ENCODE measurements at places on chromosomes 5 and 9. TPM values are rescaled to one million over a fixed set of nuclear protein-coding genes. Genes with fewer than 3 reads are reported as not detected.

Gene ZNF883
- total RNA-seq, result 7.3 TPM

Gene NAIP
- 11.3 TPM for total RNA-seq

Gene PAX5
- not detected for total RNA-seq

Gene RASEF
- total RNA-seq, result not detected

Gene AFAP1L1
- total RNA-seq, result 2.3 TPM

Gene ERAP2
- 4.4 TPM for total RNA-seq

Gene FER
- total RNA-seq, result 27.7 TPM

Gene EGFL7
- total RNA-seq, result 6.9 TPM

Gene PAEP
- total RNA-seq, result not detected

Gene C9orf152
- total RNA-seq, result not detected

Gene TIFAB
- total RNA-seq, result not detected

Gene ACTBL2
- not detected for total RNA-seq

Gene TXNDC8
- total RNA-seq, result not detected

Gene RGS3
- total RNA-seq, result 67.8 TPM

Gene SLC46A2
- not detected for total RNA-seq

Gene GABRA1
- total RNA-seq, result not detected

Gene SPATA31A3
- total RNA-seq, result not detected

Gene TLX3
- total RNA-seq, result not detected

- no peak for DNase-seq
Observed at GRCh38 chr5:170585273-170585948, 81.6 kb downstream of the KCNIP1 start.

- DNase-seq, result no peak
Observed at GRCh38 chr9:108156270-108156998, 666.9 kb upstream of the KLF4 start.

DNA sequence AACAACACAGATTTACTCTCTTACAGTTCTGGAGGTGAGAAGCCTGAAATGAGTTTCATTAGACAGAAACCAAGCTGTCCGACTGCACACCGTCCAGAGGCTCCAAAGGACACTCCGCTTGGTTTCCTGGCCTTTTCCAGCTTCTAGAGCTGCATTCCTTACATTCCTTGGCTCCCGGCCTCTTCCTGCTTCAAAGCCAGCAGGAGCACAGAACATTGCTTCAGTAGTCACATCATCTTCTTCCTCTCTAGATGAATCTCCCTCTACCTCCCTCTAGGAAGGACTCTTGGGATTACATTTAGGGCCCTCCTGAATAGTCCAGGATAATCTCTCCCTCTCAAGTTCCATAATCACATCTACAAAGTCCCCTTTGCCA is 213.3 kb downstream of the CDK5RAP2 start:
- DNase-seq, result no peak

- DNase-seq, result no peak
Observed at GRCh38 chr5:153515301-153515700, 24.8 kb downstream of the GRIA1 start.

DNA sequence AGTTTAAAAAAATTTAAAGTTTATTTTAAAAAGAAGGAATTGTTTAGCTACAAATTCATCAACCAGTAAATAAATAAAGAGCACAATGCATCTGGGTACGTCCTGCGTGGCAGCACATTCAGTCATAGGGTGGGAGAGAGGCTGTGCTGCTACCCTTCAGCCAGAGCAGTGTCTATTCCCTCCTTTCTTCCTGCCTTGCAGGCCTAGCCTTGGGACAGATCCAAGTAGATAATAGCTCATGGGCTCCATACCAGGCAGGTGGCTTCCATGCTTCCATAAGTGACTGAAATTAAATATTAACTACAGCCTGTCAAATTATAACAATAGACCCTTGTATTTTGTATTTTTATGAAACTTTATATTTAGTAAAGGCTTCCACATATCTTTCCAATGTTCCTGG is 408.3 kb upstream of the RGMB start:
- DNase-seq, result no peak

DNA sequence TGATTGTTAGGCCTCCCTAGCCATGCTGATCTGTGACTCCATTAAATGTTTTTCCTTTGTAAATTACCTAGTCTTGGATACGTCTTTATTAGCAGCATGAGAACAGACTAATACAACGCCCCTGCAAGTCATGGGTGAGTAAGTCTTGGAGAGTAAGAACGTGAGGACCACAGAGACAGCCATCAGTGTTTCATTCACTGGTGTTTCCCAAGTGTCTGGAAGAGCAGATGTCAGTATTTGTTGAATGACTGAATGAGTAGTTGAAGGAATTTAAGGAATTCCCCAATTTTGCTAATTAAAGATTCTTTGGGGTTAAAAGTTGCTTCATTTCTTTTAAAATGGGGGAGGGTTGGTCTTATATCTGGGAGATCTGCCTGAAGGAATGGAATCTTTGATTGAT is 178.8 kb downstream of the TRIO start:
- no peak for DNase-seq

GRCh38 chr9:81259896-81260295 is 429.5 kb downstream of the TLE1 start:
- DNase-seq, result no peak

- no peak for DNase-seq
Observed at GRCh38 chr9:37187292-37187691, 66.9 kb downstream of the ZCCHC7 start.

- DNase-seq, result no peak
Observed at GRCh38 chr9:115189686-115190085, 71.7 kb upstream of the TNC start.

GRCh38 chr9:113817171-113817570 is 58.9 kb upstream of the ZNF618 start:
- DNase-seq, result no peak

DNA sequence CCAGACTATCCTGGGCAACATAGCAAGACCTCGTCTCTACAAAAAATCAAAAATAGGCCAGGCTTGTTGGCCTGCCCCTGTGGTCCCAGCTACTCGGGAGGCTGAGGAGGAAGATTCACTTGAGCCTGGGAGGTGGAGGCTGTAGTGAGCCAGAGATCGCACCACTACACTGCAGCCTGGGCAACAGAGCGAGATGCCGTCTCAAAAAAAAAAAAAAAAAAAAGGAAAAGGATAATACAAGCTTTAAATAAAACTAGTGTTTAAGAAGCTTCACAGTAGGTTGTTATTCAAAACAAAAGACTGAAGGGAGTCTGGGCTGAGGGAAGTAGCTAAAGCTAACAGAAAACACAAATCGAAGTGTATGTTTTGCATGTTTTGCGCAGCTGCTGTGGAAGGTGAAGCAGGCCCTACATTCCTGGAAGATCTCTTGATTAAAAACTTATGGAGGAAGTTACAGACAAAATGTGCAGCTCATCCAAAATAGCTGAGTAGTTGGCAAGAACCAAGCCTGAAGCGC is 581 bp upstream of the C9orf40 start:
- DNase-seq, result no peak

DNA sequence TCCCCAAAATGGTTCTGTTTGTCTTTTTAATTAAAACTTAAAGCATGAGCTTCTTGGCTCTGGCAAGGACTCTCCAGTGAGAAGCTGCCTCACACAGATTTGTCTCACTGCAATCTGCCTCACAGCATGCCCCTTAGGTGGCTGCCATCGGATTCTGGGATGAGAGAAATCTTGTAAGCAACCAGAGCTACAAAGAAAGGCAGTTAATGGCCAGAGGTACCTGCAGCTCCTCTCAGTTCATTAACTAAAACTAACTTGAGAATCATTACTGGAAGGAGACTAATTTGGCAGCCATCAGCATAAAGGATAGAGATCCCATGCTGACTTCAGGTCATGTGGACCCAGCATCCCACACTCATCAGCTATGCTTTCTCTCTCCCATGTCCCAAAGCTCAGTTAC is 220.6 kb upstream of the DMAC1 start:
- DNase-seq, result no peak

GRCh38 chr9:135969064-135969683 is 8.0 kb upstream of the UBAC1 start:
- DNase-seq, result no peak

DNA sequence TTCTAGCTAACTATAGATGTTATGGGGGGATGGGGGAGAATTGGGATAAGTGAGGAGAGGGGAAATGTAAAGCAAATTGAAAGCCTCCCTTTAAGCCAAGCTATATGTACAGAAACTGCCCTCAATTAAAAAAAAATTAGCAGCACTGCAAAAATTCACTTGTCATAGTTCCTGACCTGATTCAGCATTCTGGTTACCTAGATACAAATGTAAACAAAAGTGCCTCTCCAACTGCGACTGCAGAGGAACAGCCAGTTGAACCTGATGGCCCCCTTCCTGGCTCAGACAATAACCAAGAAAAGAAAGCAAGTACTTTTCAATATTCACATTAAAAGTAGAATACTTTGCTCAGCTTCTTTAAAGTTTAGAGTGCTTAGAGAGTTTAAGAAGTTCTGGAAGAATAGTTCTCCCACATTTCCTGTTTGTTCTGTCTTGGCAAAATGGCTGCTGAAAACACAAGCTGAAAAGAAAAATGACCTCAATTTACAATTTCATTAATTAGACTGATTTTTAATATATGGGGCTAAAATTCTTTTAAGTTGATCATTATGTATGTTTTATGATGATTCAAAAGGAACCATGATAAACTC is 1.5 kb downstream of the FAM81B start:
- DNase-seq, result no peak

DNA sequence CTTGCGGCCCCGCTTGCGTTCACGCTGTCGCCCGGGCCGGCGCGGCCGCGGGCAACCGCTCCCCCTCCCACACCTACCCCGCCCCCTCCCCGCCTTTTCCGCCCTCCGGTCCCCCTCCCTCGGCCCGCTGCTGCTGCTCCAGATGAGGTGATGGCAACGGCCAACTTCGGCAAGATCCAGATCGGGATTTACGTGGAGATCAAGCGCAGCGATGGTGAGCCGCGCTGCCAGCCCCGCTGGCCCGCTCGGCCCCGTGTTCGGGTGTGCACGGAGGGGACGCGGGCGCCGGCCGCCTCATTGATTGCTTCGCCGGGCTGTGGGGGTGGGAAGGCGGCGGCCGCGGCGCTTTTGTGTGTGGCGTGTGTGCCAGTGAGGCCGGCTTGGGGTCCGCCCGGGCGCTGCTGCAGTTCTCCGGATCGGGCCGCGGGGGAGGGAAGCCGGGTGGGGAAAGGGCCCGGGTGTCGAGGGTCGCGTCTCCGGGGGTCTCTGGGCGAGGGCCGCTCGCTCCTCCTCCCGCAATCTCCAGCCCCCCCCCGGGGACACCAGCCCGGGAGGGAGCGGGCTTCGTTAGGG is 403 bp downstream of the KIF2A start:
- DNase-seq, result peak; percentile 89

- no peak for DNase-seq
Observed at GRCh38 chr5:119358530-119358900, 2.7 kb downstream of the TNFAIP8 start.

DNA sequence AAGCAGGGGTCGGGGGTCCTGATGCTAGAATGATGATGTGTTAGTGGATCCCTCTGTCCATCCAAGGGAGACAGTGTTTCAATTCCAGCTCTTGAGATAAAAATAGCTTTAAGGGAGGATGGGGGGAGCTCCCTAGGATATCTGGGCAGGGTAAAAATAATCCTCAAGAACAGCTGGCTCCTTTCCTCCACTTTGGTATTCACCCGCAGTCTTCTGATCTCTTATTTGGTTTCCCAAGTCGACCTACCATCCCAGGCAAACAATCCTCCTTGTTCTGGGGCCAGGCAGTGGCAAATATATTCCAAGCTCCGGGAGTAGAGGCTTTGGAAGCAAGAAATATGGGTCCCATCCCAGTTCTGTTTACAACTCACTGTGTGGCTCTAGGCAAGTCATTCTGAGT is 14.5 kb upstream of the COL27A1 start:
- no peak for DNase-seq

- no peak for DNase-seq
Observed at GRCh38 chr5:74052441-74053221, 426.6 kb downstream of the ARHGEF28 start.

DNA sequence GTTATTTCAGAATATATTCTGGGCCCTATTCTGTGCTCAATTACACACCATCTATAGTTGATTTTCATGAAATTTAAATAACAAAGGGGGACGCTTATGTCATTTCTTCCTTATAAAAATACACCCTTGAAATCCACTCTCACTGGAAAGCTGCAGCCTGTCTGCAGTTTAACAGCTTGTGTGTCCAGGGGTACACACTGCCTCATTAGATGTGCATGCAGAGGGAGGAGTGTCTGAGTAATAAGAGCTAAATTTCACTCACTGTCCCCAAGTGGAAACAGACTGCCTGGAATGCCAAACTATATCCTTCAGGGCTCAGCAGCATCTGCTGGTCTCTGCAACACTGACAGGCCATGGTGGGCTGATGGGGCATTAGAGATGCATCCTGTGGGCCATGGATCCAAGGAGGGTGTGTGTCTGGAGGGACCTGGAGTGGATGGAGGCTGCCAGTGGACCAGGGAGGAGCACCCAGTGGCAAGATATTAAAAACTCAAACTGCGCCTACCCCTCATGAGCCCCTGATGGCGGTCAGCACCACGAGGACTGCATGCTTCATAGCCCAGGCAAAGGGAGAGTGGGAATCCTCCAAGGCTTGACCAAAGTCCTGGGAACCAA is 15.8 kb upstream of the TIFAB start:
- DNase-seq, result no peak

- no peak for DNase-seq
Observed at GRCh38 chr5:55524816-55525215, 9.9 kb downstream of the PLPP1 start.

DNA sequence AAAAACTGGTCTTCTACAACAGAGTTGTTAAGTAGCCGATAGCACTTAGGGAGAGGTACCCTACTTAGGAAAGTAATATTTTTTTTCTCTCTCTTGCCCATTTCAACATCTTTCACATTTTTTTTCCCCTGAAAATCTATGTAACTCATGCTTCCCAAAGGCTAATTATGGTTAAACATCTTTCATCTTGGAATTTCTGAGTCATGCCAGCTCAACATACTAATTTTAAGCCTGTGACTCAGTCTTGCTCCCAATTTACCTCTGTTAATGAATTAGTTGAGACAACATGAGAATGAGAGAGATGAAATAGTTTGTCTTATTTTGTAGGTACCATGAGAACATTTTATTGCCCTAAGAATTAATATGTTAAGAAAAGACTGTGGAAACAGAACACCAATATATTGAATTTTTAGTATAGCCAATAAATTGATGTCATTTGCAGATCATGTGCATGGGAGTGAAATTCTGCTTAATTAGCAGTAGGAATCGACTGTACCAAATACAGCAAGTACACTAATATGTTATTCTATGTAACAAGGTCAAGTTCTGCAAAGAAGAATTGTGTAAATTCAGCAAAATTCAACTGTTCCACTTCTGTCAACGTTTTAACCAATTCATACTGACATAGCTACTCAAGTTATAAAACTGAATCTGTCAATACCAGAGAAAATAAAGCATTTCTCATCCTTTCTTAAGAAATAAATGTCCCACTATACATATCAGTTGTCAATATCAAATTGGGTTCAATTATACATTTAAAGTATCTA is 550.0 kb downstream of the PTPRD start:
- DNase-seq, result no peak

GRCh38 chr9:132731230-132731629 is 61.0 kb downstream of the GTF3C4 start:
- no peak for DNase-seq

- DNase-seq, result no peak
Observed at GRCh38 chr5:32531885-32532520, 53.4 kb upstream of the SUB1 start.

GRCh38 chr5:109905906-109906305 is 216.2 kb downstream of the MAN2A1 start:
- DNase-seq, result no peak

Measured in osteocyte (in vitro differentiated cells).